Activated CD8-positive, alpha-beta T cell treated with anti-CD3 and anti-CD28 coated beads for 36 hours (primary cell): ENCODE measurements at places on chromosomes 4 and X. TPM values are rescaled to one million over a fixed set of nuclear protein-coding genes. Genes with fewer than 3 reads are reported as not detected.

CC2D2A gene
- not detected for total RNA-seq

IL3RA gene
- total RNA-seq = not detected

ITIH6 gene
- total RNA-seq = not detected

CT45A5 gene
- total RNA-seq = not detected

DNA sequence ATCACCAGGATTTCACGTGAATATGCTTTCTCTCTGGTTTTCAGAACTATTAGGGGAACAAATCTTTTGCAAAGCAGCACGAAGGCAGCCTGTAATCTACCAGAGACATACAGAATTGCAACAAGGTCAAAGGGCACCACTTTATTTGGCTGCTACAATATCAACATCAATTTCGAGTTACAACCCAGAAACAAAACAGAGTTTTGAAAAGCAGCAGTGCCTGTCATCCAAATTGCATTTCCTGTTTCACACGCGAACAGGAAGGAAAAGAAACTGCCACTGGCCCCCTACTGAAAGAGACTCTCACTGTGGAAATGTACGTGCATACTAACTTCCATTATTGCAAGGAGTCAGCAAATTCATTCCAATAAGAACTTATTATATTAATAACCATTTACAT, 17.1 kb upstream of the C1QTNF7 start:
- H3K27me3 ChIP-seq = no peaks in the 10 kb centered on the region
- DNase-seq = peak; percentile 46
- peak overlapping the region; percentile 81 for H3K27ac ChIP-seq
- peaks cover 41% of the 10 kb centered on the region for H3K4me1 ChIP-seq

DNA sequence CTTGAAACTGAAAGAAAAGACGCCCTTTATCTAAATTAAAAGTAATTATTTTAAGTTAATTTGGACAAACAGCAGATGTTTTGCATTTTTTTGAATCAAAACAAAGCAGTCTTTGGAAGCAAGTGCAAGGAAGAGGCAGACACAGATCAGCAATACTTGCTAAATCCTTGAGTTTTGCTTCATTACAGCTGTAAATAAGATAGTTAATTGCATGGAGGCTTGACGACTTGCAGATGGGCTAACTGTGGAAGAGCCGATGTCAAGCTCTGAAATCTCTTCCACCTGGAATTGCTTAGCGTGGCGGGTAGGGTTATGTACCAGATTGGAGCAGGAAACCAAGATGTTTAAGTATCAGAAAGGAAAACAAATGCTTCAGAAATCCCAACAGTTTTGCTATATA, 148.8 kb downstream of the POLA1 start:
- no peaks in the 10 kb centered on the region for H3K27me3 ChIP-seq
- H3K4me3 ChIP-seq = no peak overlapping the region
- no peak for DNase-seq
- H3K27ac ChIP-seq = no peak overlapping the region

DNA sequence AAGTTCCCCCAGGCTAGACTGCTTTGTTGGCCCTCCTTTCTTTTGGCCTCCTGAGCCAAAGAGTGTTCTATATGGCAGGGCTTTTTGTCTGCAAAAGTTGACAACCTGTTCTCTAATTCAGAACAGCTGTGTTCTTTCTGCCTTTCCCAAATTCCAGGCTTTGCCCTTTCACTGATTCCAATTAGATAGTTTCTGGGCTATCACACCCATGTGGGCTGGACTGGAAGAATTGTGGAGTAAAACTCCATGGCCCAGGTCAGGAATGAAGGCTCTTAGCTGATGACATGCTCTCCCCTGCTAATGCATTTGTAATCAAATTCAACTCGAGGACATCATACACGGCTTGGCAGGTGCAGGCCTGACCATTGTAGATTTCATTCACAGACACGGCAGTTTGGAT, 19.4 kb downstream of the BMP3 start:
- DNase-seq = no peak
- H3K4me3 ChIP-seq = no peak overlapping the region
- peaks cover 4% of the 10 kb centered on the region for H3K27me3 ChIP-seq
- H3K36me3 ChIP-seq = no peaks in the 10 kb centered on the region
- no peak overlapping the region for H3K27ac ChIP-seq

DNA sequence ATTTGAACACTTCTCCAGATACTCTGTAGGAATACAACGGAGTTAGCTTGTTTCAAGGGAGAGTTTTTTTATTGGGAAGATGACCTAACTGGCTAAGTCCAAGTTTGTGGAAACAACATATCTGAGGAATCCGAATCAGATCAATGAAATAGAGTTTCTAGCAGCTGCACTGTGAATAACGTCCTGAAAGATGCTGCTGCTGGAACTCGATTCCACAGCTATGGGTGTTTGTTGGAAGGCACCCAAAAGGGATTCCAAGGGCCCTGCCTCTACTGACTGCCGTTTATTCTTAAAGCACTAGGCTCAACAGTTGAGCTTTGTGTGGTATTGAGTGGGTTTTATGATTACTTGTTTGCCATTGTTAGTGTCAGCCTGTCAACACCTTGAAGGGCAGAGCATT, 6.6 kb upstream of the GBA3 start:
- no peak overlapping the region for H3K27ac ChIP-seq
- peaks cover 11% of the 10 kb centered on the region for H3K4me1 ChIP-seq
- no peaks in the 10 kb centered on the region for H3K27me3 ChIP-seq
- no peak overlapping the region for H3K4me3 ChIP-seq

GRCh38 chrX:140064993-140065392, 99.7 kb upstream of the CXorf66 start:
- no peak overlapping the region for H3K27ac ChIP-seq
- DNase-seq = no peak
- H3K36me3 ChIP-seq = no peaks in the 10 kb centered on the region
- H3K4me3 ChIP-seq = no peak overlapping the region
- H3K4me1 ChIP-seq = no peaks in the 10 kb centered on the region

- peak overlapping the region; percentile 93 for H3K27ac ChIP-seq
- no peak for DNase-seq
- peaks cover 4% of the 10 kb centered on the region for H3K36me3 ChIP-seq
- H3K4me3 ChIP-seq = no peak overlapping the region
Measured at GRCh38 chr4:40908297-40908696, 158.5 kb downstream of the NSUN7 start.

DNA sequence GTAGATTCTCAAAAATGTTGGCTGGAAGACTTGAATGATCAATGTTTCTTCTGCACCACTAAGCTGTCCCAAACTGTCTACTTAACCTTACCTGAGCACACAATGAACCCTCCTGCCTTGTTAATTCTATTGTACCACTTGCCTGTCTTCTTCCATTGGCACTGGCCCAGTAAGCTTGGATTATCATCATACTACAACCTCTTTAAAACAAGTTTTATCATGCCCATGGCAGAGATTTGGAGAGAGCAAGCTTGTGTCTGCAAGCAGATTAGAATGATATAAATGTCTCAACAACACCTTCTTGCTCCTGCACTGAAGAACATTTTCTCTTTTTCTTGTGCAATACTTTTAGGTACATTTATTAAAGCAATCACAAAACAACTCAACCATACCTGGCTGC, 74.0 kb upstream of the VMA21 start:
- H3K27me3 ChIP-seq = peaks cover 13% of the 10 kb centered on the region
- no peaks in the 10 kb centered on the region for H3K36me3 ChIP-seq
- no peak overlapping the region for H3K27ac ChIP-seq

DNA sequence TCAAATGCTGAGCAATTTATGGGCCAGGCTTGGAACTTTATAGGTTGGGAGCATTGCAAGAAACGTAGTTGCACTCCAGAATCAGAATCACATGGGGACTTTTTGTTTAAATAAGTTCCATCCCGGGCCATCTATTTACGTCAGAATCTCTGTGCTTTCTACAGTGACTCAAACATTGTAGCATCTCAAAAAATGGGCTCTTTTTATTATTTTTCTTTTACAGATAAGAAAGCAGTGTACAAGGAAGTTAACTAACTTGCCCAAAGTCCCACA, 10.2 kb downstream of the CC2D2A start:
- no peak overlapping the region for H3K27ac ChIP-seq
- no peaks in the 10 kb centered on the region for H3K27me3 ChIP-seq
- no peak overlapping the region for H3K4me3 ChIP-seq
- H3K36me3 ChIP-seq = no peaks in the 10 kb centered on the region

DNA sequence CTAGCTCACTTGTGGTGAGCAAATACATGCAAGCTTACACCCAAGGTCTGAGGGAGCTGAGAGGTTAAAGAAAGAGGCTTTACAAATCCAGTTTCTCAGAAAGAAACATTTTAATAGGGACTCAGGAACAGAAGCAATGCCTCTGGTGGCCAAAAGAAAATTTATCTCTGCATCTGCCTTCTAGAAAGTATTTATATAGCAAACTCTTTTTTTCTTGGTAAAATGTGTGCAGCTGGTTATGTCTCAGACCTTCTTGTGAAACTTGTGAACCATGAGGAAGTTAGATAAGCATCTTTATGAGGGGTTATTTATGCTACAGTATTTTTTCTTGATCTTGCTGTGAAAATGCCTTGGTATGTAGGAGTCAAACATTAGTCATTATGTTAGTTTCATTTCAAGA, 48.5 kb upstream of the CYSLTR1 start:
- no peaks in the 10 kb centered on the region for H3K27me3 ChIP-seq
- peak; percentile 4 for DNase-seq
- H3K36me3 ChIP-seq = peaks cover 6% of the 10 kb centered on the region
- peak overlapping the region; percentile 34 for H3K27ac ChIP-seq
- H3K4me1 ChIP-seq = peaks cover 29% of the 10 kb centered on the region
- H3K4me3 ChIP-seq = no peak overlapping the region

- H3K4me3 ChIP-seq = no peak overlapping the region
- H3K27me3 ChIP-seq = peaks cover 35% of the 10 kb centered on the region
- H3K27ac ChIP-seq = no peak overlapping the region
- no peak for DNase-seq
- no peaks in the 10 kb centered on the region for H3K36me3 ChIP-seq
- H3K4me1 ChIP-seq = no peaks in the 10 kb centered on the region
Measured at GRCh38 chr4:165384598-165384997, 5.8 kb downstream of the CPE start.

- no peak overlapping the region for H3K4me3 ChIP-seq
- H3K4me1 ChIP-seq = peaks cover 4% of the 10 kb centered on the region
- no peak overlapping the region for H3K27ac ChIP-seq
- H3K36me3 ChIP-seq = no peaks in the 10 kb centered on the region
Measured at GRCh38 chr4:10960389-10960788, 275.8 kb upstream of the CLNK start.

DNA sequence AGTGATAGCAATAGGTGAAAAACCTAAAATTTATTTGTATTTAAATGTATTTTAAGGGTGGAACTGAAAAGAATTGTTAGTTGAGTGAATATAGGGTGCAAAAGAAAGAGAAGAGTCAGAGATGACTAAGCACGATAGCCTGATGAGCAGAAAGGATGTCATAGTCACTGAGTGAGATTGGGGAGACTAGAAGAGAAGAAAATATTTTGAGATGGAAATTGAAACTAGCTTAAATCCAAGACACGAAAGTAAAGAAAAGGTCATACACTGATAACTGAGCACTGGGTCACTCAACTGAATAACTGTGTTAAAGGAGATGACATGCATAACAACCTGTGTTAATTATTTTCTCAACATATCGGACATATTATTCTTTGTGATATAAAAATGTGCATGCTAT, 55.5 kb downstream of the SPANXN4 start:
- no peaks in the 10 kb centered on the region for H3K4me1 ChIP-seq
- H3K27ac ChIP-seq = no peak overlapping the region
- H3K36me3 ChIP-seq = no peaks in the 10 kb centered on the region
- no peaks in the 10 kb centered on the region for H3K27me3 ChIP-seq
